COR-L47 (cell line): ENCODE measurements at places on chromosomes 7 and 10.
A peak's percentile ranks its signal among the peaks of the same experiment; 100 is the strongest.

- DNase-seq, result no peak
Observed at GRCh38 chr7:27510541-27510940, 152.1 kb downstream of the HIBADH start.

- no peak for DNase-seq
Observed at GRCh38 chr7:78095549-78095948, 297.0 kb downstream of the PHTF2 start.

GRCh38 chr7:2373646-2374045, 19.0 kb downstream of the EIF3B start:
- DNase-seq, result no peak

DNA sequence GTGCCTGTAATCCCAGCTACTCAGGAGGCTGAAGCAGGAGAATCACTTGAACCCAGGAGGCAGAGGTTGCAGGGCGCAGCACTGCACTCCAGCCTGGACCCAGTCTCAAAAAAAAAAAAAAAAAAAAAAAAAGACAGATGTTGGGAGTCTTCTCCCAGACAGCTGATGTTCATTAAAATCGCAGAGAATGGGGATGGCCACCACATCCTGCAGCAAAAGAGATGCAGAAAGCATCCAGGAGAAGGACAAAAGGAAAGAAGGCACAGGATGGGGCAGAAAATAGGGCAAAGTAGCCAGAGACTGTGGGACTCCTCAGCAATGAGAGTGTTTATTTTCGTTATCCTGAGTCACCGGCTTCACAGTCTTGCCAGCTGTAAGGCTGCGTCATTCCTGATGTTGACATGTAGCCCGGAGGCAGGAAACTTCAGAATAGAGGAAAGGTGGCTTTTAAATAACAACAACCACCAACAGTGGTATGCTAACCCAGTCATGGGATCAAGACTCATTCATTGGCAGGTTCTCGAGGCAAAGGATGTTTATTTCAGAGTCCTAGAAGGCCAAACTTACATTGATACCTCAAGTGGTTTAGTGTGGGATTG, 149.5 kb upstream of the SVIL start:
- DNase-seq, result no peak

DNA sequence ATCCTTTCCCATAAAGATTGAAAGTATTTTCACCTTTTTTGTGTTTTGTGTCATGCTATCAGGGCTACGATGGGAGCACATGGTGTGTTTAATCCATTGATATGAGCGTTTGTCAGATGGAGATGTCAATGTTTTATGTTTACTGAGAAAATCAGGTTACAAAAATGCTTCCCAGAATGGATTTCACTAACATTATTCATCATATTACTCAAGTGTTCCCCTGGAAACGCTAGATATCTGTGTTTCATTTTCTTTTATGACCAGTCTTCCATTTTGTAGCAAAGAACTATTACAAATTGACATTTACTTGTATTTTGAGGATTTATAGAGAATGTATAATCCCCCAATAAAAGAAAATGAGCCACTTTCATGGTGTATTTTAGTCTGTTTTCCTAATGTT, 293.5 kb upstream of the AKR1E2 start:
- no peak for DNase-seq

GRCh38 chr10:127346604-127347003, 150.2 kb upstream of the INSYN2A start:
- no peak for DNase-seq

- DNase-seq, result no peak
Observed at GRCh38 chr7:1925973-1926907, 256.2 kb downstream of the ELFN1 start.

DNA sequence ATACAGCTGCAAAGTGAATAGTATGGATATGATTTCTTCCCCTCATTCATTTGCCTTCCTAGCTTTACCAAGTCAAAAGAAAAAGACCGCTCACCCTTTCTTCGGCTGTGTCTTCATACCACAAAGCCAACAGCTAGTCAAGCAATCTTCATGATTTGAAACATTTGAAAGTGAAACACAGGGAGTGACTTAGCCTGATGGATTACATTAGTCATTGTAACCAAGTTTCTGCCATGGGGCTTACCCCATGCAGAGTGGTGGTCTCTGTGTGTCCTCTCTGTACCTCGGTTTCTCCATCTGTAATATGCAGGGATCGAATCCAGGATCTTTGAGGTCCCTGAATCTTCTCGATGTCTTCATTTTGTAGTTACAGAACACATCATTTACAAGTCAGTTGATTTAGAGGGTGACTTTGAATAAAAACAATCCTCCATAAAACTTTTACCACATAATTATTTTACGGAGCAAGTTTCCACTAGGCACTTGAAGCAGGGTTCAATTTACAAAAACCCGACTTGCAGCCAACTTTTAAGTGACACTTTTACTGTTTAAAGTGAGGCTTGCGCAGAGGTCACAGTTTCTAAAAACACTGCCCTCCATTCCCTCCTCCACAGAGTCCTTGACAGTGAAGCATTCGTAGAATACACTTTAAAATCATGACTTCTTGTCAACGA, 2.2 kb upstream of the LGI1 start:
- no peak for DNase-seq

DNA sequence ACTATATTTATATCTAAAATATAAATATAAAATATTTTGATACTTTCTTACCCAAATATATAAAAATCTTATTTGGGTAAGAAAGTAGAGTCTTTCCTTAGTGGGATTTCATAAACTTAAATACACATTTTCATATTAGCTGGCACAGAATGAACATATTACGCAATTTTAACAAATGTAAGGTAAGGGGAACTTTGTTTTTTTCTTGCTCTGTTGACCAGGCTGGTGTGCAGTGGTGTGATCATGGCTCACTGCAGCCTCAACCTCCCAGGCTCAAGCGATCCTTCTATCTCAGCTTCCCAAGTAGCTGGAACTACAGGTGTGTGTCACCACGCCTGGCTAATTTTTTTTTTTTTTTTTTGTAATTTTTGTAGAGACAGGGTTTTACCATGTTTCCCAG, 18.3 kb downstream of the CYP26A1 start:
- no peak for DNase-seq

DNA sequence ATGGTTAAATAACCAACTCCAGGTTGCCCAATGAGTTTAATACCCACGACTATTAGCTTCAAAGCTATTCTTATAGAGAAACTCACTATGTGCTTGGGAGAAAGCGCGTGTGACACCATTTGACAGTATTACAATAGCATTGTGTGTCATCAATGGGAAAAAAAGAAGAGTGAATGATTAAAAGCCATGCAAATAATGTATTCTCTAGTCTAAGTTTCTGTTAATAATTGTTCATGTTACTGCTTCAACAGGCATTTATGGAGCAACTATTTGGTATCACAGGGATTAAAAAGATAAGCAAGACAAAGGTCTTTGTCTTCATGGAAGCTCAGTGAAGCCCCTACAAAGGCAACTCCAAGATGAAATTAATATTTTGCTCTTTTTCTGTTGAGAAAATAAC, 47.2 kb downstream of the CAV1 start:
- DNase-seq, result no peak

- no peak for DNase-seq
Observed at GRCh38 chr10:78139341-78139740, 105.7 kb downstream of the RPS24 start.

- no peak for DNase-seq
Observed at GRCh38 chr7:80263333-80263732, 128.7 kb downstream of the GNAI1 start.

- DNase-seq, result no peak
Observed at GRCh38 chr10:1402016-1402770, 335.1 kb downstream of the ADARB2 start.

- DNase-seq, result no peak
Observed at GRCh38 chr7:74059681-74060588, 23.7 kb upstream of the LIMK1 start.

- DNase-seq, result no peak
Observed at GRCh38 chr7:36048141-36048901, 104.7 kb upstream of the EEPD1 start.

DNA sequence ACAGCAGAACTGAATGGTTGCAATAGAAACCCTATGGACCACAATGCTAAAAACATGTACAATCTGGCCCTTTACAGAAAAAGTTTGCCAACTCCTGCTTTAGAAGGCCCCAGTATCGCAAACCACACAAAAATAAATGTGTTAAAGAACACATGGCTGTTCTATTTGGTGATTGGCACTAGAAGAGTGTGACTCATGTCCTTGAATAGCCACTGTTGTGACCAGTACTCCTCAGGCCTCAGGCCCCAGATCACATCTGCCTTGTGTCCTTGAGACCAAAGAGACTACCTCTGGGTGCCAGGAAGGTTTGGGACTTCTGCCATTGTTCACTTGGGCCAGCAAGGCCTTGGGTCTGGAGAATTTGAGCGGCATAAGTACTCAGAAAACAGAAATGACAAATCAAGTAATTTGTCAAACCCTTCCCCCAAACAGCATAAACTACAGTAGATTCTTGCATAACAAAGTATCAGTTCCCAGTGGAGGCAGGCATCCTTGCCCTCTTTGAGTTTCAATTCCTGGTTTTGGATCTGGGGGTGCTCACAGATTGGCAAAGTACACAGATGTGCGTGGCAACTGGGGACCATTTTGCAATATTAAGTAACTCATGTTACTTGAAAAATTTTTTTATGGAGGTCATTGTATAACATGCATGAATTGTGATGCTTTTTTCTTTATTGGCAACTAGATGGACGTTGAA, 50.2 kb downstream of the MTURN start:
- DNase-seq, result no peak

DNA sequence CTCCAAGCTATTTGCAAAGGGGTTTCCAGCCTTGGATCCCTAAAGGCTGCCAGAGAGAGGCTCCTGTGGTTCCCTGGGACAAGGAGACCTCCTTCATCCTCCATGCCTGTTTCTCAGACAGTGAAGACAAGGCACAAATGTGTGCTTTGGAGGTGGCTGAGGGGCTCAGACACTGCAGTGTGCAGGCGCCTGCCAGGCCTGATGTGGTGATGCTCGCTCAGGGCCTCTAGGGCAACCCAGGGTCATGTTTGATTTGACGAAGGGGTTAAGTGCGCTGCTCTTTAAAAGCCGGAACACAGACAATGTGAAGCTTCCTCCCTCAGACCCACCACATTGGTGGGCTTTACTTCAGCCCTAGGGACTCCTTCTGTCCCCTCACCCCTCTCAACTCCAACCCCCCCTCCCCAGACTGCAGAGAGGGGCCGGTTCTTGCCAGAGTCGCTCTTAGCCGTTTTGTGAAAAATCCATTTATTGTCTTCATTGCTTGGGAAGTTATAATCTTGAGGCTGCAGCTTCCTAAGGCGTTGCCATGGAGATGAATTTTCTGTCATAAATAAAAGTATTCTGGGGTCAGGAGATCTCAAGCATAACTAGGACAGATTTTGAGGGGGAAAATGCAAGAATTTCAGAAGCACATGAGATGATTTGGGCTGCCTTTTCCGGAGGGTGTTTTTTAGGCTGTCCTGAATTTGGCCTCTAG, 35.8 kb downstream of the PDGFA start:
- DNase-seq, result no peak

DNA sequence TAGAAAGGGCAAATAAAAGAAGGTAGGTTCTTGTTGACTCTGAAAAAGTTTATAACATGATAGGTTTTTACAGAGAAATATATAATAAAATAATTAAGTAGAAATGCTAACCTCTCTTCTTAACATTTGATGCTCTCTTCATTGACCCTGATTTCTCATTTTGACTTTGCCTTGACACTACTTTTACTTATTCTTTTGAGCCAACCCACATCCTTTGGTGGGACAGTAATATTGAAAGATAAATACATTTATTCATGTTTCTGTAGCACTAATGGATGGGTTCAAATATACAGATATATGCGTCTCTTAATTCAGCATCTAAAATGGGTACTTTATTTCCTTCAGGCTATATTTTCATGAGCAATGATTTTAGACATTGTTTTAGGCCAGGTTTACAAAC, 34.4 kb downstream of the DDC start:
- DNase-seq, result no peak

- DNase-seq, result peak; percentile 61
Observed at GRCh38 chr7:76397409-76398183, 11.9 kb downstream of the SSC4D start.

GRCh38 chr10:95254629-95255028, 36.2 kb downstream of the PDLIM1 start:
- no peak for DNase-seq

GRCh38 chr10:61943674-61944378, 42.3 kb downstream of the ARID5B start:
- no peak for DNase-seq

- DNase-seq, result no peak
Observed at GRCh38 chr7:121874298-121874697, 1.3 kb downstream of the PTPRZ1 start.

DNA sequence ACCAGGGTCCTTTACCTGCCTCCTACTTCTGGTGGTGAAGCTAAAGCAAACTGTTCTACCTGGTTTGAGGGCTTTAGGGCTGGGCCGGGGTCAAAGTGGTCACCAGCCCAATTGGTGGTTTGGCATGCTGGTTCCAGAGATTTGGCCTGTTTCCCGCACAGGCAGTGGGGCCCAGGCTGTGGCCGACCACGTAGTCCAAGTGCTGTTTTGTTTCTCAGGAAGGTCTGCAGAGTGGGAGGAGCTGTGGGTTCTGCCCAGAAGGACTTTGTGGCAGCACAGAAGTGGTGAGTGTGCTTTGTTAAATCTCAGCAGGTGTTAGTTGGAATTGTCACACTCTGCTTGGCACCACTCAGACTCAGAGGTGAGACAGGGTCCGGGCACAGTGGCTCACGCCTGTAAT, 85.8 kb downstream of the MKX start:
- DNase-seq, result no peak

GRCh38 chr10:114131094-114131493, 42.9 kb downstream of the CCDC186 start:
- DNase-seq, result no peak

DNA sequence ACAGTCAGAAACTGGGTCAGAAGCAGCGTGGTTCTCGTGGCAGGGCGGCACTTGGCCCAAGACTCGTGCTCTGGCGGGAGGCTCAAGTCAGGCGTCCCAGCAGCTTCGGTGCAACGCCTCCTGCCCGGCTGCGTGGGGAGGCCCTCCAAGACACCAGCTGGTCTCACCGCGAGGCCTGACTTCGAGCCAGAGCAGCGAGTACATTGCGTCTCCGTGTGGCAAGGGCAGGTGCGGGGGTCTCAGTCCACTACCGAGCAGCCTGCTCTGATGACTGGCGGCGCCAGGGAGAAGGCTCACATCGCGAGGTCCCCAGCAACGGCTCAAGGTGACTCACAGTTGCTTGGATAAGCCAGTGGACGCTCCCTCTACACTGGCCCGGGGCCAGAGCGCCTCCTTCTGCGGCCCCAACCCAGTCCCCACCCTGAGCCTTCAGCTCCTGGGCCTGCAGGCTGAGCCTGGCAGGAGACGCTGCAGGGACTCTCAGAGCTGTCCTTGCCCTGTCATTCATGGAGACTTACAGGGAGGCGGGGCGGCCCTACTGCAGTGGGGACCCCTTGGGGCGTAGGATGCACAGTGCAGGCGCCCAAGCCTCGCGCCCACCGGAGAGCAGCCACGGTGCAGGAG, 41.9 kb upstream of the PRKAR1B start:
- peak; percentile 90 for DNase-seq

GRCh38 chr7:67100956-67101361, 104.3 kb downstream of the TYW1 start:
- DNase-seq, result no peak
